MCF 10A (cell line): ENCODE measurements at places on chromosomes 6 and 20.

DNA sequence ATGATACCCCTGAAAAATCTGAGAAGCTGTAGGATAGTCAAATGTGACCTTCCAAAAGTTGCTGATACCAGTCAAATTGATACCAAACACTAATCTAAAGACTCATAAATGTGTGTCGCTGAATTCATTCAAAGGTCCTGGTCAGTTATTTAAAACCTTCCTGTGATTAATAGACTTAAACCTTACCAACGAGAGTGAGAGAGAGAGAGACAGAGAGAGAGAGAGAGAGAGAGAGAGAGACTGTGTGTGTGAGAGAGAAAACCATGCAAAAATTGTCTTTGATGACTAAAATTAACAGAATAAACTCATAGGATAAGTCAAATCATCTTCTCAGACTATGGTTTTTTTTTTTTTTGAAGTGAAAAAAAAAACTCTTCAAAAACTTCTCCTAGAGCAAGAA, 370.9 kb upstream of the HS3ST5 start:
- DNase-seq, result no peak

DNA sequence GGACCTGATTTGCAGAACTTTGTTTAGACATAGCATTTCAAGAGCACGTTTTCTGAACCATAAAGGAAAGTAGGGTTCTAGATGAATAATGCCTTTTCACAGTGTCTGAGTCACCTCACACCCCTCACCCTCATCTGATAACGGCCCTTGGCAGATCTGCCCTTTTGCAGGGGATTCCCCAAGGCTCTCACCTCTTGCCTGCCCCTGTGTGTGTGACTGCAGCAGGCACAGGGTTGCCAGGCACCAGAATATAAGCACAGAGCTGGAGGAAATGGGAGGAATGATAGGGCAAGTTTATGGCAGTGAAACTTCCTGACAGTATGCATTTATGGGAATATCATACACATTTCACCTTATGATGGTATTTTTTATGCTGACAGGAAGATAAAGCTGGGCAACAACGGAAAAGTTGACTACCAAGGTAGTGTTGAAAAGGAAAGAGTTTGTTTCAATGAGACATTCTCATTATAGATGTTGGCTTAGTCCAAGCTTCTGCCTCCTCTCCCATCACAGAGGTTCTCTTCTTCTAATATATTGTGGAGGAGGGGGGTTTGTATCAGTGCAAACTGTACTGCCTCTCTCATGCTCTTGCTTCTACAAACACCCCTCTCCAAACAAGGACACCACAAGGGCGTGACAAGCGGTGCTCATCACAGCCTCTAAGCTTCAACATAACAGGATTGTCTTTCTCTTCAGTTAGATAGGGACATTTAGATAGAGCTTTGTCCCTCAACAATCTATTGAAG, 101.5 kb upstream of the BACH2 start:
- DNase-seq, result no peak

DNA sequence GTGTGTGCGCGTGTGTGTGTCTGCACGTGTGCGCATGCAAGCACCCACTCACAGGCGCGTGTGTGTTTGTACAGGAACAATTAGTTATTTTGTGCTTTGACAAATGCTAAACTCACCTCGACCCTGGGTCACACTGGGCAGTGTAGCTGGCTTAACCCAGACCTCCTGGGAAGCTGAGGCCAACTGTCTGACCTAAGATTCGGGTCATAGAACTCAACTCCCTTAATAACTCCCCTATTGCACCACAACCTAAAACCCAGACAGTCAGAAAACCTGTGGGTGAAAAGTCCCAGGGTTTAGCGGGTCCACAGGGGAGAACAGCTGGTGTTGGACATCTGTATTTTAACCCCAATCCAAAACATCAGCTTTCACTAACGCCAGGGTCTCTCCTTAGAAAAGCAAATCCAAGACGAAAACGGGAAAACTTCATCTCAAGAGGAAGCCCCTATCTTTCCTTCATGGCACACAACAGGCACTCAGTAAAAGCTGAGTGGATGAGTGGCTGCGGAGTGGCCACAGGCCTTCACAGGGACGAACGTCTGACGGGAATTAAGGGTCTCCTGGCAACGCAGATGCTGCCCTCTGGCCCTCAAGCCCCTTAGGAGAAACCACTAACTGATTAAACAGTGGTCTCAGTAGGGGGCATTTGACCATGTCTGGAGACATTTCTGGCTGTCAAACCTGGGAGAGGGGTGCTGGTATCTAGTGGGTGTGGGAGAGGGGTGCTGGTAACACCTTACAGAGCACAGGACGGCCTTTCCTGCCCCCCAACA, 4.5 kb downstream of the PMEPA1 start:
- no peak for DNase-seq

DNA sequence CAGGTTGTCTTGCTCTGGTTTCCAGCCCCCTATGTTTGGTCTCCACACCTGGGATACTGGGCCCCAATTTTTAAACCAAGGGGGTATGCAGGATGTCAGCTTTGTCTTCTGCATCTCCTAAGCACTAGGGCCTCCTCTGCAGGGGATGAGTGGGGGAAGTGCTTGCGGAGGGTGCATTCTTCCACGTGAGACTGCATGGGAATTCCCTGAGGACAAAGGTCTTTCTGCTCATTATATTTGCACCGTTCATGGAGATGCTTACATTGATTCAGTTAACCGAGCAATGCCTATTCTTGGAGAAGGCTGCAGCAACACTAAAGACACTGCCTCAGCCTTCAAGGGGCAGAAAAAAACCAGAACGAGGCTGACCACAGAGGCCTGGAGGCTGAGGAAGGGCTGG, 45.4 kb downstream of the RAB44 start:
- DNase-seq, result no peak

DNA sequence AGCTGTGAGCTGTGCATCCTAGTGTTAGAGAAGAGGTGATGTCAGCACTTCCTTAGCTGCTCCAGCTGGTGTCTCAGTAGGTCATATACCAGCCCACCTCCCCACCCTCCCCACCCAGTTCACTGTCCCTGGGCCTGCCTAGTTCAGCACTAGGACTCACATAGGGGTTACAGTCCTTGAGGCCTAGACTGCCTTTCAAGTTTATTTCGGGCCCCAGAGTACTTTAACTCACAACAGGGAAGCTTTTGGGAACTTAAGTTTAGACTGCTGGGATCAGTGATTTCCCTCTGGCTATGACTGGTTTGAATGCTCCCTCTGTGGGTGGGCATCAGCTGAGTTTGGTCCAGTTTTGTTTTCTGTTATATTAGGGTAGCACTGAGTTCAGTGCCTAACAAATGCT, 139.2 kb upstream of the MMS22L start:
- no peak for DNase-seq

DNA sequence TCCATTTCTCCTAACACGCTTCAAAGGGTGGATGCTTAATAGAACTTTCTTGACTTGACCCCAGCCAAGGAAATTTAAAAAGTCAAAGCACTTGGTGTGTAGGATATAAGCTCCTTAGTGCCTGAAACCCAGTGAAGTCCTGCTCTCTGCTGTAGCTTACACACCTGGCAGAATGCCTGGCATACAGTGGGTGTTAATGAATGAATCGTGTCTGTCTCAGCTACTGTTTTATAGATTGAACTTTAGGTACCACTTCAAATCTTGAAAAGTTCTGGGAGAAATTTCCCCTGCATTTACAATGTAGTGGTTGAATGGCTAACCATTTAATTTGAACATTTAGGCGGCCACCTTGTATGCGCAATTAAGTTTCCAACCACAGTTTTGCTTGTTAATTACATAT, 70.5 kb upstream of the ZNF217 start:
- peak; percentile 39 for DNase-seq

DNA sequence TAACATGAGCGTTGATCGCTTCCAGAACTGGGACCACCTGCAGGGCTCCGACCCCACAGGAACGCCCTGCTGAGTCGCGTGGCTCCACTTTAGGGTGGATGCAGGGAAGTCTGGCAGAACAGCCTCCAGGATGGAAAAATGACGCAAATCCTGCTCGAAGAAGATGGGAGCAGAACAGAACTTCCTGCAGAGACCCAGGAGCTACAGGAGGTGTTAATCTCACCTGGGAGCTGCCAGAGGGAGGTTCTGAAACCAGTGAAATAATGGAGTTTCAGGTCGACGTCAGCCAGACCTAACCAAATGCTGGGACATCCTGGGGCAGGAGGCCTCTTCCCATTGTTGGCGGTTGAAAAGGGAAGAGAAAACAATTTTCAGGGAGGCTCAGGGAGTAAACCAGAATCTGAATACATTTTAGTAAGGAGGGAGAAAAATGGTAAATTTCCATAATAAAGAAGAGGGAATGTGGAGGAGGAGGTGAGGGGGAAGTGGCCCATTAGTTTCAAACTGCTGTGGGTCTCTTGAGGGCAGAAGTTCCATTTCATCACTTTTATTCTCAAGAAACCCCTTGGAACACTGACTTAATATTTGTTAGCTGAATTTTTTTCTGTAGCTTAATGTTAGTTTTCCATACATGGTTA, 558.4 kb upstream of the CDH4 start:
- DNase-seq, result no peak
